ENCODE measurements at places on chromosomes 3 and 15. TPM values are rescaled to one million over a fixed set of nuclear protein-coding genes. Genes with fewer than 3 reads are reported as not detected.

TRAT1 gene
- not detected for polyA plus RNA-seq

FGD5 gene
- polyA plus RNA-seq = not detected

MYZAP gene
- polyA plus RNA-seq = 0.07 TPM

GHSR gene
- polyA plus RNA-seq = not detected

PLSCR2 gene
- polyA plus RNA-seq = not detected

ASB14 gene
- not detected for polyA plus RNA-seq
